ENCODE measurements at places on chromosomes 12 and 14.

GRCh38 chr12:124032265-124032886 is 59.4 kb downstream of the ZNF664 start:
- peak; percentile 70 for DNase-seq

DNA sequence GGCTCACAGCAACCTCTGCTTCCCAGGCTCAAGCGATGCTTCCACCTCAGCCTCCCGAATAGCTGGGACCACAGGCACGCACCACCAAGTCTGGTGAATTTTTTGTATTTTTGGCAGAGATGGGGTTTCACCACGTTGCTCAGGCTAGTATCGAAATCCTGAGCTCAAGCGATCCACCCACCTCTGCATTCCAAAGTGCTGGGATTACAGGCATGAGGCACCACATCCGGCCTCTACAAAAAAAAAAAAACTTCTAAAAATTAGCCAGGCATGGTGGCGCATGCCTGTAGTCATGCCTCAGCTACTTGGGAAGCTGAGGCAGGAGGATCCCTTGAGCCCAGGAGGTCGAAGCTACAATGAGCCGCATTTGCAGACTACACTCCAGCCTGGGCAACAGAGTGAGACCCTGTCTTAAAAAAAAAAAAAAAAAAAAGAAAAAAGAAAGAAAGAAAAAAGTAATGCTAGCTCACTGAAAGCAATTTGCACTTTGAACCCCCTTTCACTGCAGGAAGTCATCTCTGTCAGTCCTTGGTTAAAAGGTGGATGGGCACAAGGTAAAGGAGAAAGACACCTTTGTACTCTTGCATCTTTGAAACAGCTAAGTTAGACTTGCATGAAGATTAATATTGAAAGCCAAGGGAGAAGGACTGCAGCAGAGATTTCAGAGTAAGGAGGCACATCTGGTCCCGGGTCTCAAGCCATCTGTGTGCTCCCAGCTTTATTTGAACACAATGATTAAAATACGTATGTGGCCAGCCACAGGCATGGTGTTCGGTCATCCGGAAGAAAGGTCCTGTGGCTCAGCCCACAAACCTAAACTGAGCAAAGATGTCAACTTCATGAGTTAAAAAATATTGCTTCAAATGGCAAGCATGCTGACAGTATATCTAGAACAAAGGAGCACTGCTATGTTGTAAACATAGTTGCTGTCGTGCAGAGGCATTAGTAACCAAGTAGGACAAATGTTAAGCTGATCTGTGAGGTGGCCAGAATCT is 103.8 kb upstream of the HMGA2 start:
- no peak for DNase-seq

GRCh38 chr14:105021656-105022275 is 883 bp upstream of the CDCA4 start:
- DNase-seq = no peak

- DNase-seq = no peak
Measured at GRCh38 chr12:52672321-52672933, 7.8 kb downstream of the KRT1 start.

- DNase-seq = no peak
Measured at GRCh38 chr14:92737206-92737605, 11.2 kb downstream of the LGMN start.

- DNase-seq = no peak
Measured at GRCh38 chr14:67170660-67171059, 18.6 kb upstream of the GARIN2 start.

- DNase-seq = peak; percentile 46
Measured at GRCh38 chr14:71142375-71143038, 235.2 kb downstream of the PCNX1 start.

DNA sequence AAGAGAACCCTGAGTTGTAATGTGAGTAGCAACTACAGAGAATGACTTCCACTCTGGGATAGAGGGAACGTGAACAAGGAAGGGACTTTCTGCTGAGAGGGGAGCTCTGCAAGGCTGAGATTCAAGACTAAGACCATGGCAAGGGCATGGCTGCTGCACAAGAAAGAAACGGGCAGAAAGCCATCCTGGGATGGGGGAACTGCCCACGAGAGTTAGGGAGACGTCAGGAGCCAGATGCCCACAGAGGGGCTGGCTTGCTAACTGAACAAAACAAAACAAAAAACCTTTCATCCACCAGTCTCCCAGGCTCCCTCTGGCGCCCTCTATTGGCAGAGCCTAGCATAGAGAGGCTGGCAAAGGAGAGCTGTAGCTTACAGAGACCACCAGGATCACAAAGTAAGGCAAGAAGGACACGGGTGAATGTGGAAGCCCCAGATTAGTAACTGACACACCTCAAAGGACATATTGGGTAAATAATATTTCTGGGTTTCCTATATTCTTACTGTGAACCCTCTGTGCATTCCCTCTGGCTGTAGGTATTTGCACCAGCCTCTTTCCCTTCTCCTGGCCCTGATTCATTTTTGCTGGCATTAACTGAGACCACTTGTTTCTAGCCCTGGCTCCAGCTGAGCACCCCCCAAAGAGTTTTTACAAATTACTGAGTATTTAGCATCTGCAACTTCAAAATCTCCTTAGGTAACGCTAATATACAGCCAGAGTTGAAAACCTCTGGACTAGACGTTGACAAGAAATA is 338.3 kb downstream of the EMP1 start:
- DNase-seq = peak; percentile 24

DNA sequence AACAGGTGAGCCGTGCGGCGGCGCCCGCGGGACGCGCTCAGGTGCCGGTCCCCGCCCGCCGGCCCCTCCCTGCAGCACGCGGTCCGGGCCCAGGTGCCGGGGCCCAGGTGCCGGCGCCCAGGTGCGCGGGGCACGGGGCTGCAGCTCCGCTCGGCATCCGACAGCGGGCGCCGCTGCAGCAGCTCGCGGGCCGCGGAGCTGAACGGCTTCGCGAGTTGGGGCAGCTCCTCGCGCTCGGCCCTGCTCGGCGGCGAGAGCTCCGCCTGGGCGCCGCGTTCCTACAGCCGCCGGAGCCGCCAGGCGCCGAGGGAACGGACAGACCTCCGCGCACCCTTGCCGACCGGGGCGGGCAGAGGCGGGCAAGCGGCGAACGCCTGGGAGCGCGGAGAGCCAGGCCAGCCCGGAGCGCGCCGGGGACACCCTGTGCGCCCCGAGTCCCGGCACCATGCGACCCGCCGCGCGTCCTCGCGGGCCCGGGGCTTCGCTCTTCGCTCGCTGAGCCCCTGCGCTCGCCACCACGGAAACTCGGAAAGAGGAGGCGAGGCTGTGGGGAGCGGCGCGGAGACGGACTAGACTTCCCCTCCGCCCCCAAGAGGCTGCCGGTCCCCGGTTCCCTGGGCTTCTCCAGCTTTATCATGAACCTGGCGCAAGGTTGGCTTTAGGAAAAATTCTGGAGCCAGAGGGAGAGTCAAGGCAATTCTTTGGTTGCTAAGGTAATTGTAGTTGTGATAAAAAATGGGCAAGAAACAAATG is at the start of gene RGS6:
RGS6 (plus strand) TSS at position 201 of the 753 bp plus-strand sequence.
- no peak for DNase-seq

GRCh38 chr12:54377797-54378515 is 6.6 kb downstream of the ZNF385A start:
- DNase-seq = no peak

GRCh38 chr12:67609226-67609870 is 39.2 kb upstream of the DYRK2 start:
- no peak for DNase-seq

DNA sequence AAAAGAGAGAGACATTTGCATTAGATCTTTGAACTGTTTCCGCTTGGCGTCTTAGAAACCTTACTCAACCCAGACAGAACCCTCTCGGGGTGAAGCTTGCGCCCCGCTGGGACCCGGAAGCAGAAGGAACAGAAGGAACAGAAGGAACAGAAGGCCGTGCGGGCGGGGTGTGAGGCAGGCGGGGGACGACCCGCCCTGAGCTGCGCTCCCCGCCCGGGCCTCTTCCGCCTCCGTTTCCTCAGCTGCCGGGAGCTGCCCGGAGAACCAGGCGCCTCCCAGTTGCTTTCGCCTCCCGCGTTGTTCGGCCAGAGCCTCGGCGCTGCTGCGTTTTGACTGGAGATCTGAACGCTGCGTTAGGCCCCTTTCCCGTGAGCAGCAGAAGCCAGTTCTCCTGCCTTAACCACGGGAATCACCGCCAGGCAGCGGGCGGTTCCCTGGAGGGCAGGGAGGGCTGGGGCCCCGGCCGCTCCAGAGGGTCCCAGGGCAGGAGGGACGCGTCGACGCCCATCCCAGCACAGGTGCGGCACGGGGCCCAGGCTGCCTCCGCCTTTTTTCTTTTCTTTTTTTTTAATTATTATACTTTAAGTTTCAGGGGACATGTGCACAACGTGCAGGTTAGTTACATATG is 19.3 kb upstream of the MMP17 start:
- no peak for DNase-seq

GRCh38 chr12:58920102-58920960 is at the start of gene LRIG3:
LRIG3 (minus strand) TSS chr12:58920504; CDS start chr12:58920235, 269 bp downstream.
- DNase-seq = peak; percentile 84

DNA sequence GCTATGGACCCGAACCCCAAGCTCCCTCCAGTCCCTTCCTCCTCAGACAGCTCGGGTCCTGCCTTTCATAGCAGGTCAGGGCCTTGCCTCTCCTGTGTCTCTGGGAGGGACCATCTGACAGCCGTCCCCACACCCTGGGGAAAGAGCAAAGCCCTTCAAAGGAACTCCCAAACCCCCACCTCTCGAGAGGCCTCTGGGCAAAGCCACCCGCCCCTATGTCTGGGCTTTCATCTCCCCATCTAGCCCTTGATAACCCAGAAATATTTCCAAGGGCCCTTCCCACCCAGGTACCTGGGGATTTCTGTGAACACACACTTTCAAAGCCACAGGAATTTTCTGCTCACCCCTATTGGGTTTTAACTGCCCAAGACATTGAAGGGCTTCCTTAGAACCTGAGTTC is 32.1 kb downstream of the SNRNP35 start:
- no peak for DNase-seq

DNA sequence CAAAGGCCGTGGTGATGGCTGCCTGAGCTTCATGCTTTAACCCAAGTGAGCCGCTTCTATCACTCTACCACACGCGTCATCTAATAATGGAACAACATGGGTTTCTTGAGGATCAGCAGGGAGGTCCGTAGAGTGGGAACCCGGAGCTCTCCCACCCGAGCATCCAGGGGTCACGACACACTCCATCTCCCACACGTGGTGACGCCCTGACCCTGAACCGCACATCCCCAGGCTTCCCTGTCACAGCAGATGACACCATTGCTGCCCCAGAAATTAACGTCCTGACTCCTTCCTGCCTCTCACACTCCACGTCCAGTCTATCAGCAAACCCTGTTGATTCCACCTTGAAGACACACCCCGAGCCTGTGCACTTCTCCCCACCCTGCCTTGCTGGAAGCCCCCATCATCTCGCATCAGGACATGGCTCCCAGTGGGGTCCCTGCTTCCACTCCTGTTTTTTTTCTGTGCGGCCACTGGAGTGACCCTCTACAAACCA is 163.2 kb downstream of the PIWIL1 start:
- DNase-seq = no peak

DNA sequence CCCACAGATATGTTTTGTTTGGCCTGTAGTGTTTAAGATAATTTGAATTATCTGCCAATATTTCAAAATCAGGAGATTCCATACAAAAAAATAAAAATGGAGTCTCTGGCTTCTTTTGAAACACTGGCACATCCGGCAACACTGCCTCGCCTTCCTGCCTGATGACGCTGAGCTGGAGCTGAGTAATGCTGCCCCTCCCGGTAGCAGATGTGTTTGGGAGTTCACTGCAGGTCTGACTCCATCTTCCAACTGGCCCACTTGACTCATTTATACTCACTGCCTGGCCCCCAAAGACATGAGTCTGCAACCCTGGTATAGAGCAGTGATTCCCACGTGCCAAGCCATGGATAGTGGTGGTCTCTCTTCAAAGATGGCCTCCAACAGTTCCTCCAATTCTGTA is 7.4 kb downstream of the CIT start:
- DNase-seq = peak; percentile 31

DNA sequence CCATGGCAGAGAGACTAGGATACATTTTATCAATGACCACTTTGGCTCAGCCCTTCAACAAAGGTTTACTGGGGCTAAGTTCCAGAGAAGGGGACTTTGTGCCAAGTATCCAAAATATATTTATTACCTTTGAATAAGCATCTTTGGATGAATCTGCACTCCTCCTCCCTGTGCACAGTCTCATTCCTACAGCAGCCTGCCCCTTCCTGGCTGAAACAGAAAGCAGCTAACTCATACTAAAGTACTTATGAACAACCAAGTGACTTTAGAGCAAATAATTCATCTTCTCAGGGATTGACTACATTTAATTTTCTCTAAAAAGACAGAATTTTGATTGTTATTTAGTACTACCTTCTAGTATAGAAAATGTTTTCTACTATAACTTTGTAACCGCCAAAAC is 47.8 kb upstream of the ETV6 start:
- DNase-seq = no peak

- no peak for DNase-seq
Measured at GRCh38 chr12:4270831-4271716, 2.5 kb upstream of the CCND2 start.

- DNase-seq = no peak
Measured at GRCh38 chr12:45389426-45389825, 173.5 kb downstream of the ANO6 start.

DNA sequence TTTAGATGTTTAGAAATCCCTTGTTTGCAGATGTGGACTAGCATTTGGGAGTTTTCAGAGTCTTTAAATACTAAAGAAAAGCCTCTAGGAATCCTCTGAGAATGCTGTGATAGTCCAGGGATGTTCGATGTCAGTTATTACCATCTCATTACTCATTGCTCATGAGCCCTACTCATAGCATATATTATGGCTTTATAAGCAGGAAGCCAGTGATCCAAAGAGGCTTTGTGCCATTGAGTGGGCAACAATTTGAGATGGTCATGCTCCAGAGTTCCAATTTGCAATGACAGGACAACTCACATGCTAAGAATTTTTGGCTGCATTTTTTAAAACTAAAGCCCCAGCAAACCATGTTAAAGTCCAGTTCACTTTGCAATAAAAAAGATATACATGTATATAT is 163.0 kb downstream of the OTOGL start:
- DNase-seq = peak; percentile 1

- DNase-seq = no peak
Measured at GRCh38 chr12:214003-214741, at the start of gene SLC6A12. SLC6A12 (minus strand) TSS chr12:214157; CDS start chr12:209986, 4,171 bp downstream.

- DNase-seq = peak; percentile 86
Measured at GRCh38 chr12:64088431-64089349, 133.4 kb downstream of the KICS2 start.

DNA sequence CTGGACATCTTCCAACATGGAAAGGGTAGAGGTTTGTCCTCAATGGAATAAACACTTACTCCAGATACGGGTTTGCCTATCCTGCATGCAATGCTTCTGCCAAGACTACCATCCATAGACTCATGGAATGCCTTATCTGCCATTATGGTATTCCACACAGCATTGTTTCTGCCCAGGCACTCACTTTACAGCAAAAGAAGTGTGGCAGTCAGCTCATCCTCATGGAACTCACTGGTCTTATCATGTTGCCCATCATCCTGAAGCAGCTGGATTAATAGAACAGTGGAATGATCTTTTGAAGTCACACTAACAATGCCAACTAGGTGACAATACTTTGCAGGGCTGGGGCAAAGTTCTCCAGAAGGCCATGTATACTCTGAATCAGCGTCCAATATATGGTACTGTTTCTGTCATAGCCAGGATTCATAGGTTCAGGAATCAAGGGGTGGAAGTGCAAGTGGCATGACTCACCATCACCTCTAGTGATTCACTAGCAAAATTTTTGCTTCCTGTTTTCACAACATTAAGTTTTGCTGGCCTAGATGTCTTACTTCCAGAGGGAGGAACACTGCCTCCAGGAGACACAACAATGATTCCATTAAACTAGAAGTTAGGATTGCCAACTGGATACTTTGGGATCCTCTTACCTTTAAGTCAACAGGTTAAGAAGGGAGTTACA is 140.4 kb downstream of the SLC35F4 start:
- no peak for DNase-seq

- DNase-seq = no peak
Measured at GRCh38 chr12:78725033-78725432, 139.5 kb upstream of the SYT1 start.

GRCh38 chr12:3491938-3492792 is 1.2 kb downstream of the PRMT8 start:
- DNase-seq = peak; percentile 1

Data from amniotic stem cell (primary cell).